ENCODE measurements at places on chromosomes 7 and 10.

DNA sequence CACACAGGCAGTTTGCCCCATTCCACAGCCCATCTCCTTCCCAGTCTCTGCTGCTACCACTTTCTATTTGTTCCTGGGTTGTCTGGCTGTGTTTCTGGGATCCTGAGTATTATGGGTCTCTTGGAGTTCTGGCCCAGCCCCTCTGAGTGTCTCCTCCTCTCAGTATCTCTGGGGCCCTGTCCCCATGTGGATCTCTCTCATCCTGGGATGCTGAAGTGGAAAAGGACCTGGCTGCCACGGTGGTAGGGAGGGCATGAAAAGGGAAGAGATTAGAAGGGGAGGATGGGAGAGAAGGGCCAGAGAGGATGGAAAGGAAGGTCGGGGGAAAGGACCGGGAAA lies 54.5 kb upstream of the LBX1 start:
- no peak for DNase-seq

DNA sequence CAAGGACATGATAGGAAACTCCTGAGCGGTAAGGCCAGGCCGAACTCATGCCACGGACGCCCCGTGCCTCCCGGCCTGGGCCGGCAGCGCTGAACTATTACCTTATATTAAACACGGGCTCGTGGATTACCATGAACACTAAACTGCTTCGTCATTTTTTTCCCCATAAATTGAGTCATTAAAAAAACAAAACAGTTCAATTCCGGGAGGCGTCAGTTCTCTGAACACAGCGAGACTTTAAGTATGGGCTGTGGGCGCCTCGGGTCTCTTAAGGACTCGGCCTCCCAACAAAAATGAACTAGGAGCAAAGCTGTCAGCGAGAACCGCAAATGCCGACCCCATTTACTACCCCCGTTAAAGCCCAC lies 519 bp downstream of the PITRM1 start:
- peak; percentile 13 for DNase-seq

DNA sequence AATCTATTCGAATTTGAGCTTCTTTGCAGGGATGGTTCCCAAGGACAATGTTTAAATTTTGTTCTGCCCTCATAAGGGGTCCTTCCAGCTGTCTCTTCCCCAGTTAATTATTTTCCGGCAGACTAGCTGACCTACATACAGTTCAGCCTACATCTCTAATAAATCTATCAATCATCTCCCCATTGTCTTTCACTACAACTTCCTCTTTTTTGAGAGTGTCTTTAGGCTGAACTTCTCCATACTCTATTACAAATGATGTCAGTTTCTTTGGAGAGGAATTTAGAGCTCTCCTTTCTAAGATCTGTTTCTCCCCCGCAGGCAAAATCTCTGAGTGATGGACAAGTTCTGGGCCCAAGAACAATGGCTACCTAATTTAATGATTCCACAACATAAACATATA lies 122.2 kb downstream of the PCLO start:
- DNase-seq: no peak

- DNase-seq: no peak
Observed at GRCh38 chr7:87599336-87599735, 1.3 kb downstream of the ABCB1 start.

GRCh38 chr7:148290538-148290937 lies 300.0 kb upstream of the C7orf33 start:
- no peak for DNase-seq

- DNase-seq: peak; percentile 46
Observed at GRCh38 chr10:5546891-5547680, 22.3 kb downstream of the CALML3 start.

- no peak for DNase-seq
Observed at GRCh38 chr10:8910314-8910713, 855.8 kb downstream of the GATA3 start.

DNA sequence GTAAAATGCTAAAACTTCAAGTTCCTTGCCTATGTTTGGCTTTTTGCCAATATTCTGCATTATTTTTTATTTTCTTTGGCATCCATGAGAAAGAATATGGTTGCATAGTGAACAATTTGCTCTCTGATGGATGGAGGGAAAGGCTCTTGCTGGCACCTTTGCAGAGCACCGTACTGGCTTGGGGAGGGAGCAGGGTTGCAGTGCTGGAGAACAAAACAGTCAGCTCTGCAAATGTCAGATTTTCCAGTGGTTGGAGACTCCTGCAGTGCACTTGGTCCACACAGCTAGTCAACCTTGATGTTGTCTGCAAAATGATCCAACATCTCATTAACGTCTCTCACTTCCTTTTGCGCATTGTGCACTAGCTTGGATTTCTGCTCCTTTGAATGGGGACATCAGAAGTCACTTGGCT lies 100.8 kb downstream of the ANLN start:
- no peak for DNase-seq

GRCh38 chr10:91311601-91312381 lies 91.3 kb downstream of the PCGF5 start:
- DNase-seq: no peak

GRCh38 chr10:120221873-120222485 lies 235.0 kb upstream of the PLPP4 start:
- DNase-seq: peak; percentile 4

- DNase-seq: peak; percentile 73
Observed at GRCh38 chr10:97072851-97073665, 112.7 kb downstream of the SLIT1 start.

GRCh38 chr7:122143376-122143750 lies 686 bp downstream of the AASS start:
- DNase-seq: no peak

GRCh38 chr7:77269360-77270093 lies 69.9 kb upstream of the FGL2 start:
- DNase-seq: no peak

DNA sequence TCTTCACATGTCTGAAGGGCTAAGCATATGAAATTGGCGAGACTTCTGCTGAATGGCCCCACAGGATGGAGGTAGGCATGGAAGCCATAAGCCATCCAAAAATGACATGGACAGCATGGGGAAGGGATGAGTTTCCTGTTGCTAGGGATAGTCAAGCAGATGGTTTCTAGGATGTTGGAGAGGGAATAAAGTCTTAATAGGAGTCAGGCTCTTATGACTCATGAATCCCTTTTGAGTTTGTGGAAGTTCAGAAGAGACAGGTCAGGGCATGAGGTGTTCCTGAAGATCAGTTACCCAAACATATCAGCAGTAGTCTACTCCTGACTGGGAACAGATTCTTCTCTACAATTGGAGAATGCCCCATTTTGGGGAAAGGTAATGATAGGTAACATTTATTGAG lies 243.9 kb downstream of the REEP3 start:
- DNase-seq: no peak

DNA sequence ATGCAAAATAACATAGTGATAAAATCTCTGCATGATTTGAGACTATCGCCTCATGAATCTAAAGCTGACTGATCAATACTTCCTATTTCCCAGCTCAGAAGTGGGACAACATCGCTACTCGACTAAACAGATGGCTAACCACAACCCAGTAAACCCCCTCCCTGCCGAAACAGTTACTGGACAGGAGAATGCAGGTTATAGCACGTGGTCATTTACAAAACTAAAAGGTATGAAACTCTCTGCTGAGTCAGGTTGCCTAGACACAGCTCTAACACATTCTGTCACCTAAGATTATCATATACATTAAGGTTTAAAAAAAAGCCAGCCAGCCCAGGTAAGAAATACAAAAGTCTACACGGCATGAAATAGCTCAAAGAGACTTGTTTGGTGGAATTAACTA lies 64.0 kb downstream of the CTBP2 start:
- no peak for DNase-seq
